Effector memory CD4-positive, alpha-beta T cell (primary cell): ENCODE measurements at places on chromosomes 4 and X.
A peak's percentile ranks its signal among the peaks of the same experiment; 100 is the strongest.

DNA sequence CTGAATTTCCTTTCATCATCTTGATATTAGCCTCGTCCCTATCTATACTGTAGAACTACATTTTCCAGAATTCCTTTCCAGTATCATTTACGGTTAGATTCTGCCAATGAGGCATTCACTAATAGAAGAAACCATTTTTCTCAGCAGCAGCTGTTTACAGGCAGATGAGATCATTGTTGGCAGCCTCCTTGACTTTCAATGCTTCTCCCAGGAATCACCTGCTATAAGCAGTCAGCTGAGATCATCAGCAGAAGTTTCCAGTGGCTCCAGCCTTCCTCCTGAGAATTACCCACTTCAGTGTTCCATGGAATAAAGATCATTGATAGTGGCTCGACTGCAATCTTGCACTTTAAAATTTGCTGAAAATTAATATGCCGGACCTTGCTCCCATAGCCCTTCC is 157.3 kb upstream of the TET2 start:
- no peaks in the 10 kb centered on the region for H3K4me1 ChIP-seq
- H3K27ac ChIP-seq = no peak overlapping the region
- no peaks in the 10 kb centered on the region for H3K27me3 ChIP-seq
- no peak overlapping the region for H3K4me3 ChIP-seq

GRCh38 chr4:115972967-115973366 is 859.5 kb upstream of the NDST4 start:
- H3K27ac ChIP-seq = no peak overlapping the region
- DNase-seq = no peak
- no peaks in the 10 kb centered on the region for H3K27me3 ChIP-seq
- no peak overlapping the region for H3K4me3 ChIP-seq
- no peaks in the 10 kb centered on the region for H3K4me1 ChIP-seq
- H3K36me3 ChIP-seq = no peaks in the 10 kb centered on the region

DNA sequence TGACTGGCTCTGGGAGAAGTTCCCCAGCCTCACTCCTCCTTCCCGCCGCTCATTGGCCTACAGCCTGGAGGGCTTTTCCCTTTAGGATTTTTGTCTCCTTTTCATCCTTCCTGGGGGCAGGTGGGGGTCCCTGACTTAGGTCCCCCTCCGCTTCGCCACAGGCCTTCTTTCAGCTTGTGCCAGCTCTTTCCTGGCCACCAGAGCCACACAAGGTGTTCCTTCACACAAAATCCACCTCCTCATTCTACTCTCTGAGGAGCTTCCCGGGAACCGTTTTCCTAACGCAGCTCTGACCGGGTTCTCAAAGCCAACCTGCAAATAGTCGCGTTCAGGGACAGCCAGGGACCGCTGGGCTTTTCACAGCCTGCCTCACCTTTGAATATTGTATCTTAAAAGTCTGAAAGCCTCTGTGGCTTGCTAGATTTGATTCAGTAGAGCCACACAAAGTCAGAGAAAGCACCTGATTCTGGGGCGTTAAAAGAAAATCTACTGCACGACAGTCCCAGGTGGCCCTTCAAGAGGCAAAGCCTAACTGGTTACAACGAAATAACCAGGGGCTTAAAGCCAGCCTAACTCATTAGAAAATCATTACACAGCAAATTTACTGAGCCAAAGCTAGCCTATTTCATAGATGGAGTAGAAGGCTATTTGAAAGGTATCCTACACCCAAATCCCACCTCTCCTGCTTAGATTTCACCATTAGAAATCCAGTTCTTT is 731 bp upstream of the GPC3 start:
- no peaks in the 10 kb centered on the region for H3K36me3 ChIP-seq
- H3K27me3 ChIP-seq = no peaks in the 10 kb centered on the region
- peak overlapping the region; percentile 32 for H3K4me3 ChIP-seq
- DNase-seq = no peak
- no peak overlapping the region for H3K27ac ChIP-seq

DNA sequence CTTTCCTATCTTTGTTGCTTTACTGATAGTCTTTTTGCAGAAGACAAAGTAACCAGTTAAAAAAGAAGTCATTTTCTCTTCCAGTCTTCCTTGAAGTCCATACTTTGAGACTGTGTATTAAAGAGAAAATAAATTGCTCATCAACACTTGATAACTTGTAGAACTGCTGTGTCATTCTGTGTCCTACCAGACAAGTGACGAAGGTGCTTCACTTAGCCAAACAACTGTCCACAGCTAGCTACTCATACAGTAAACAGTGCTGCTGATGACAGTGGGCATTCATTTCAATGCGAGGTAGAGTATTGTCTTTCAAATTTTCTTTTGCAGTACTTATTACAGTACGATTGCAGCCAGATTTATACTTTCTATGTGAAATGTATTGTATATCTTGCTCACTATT is 11.5 kb downstream of the COL25A1 start:
- H3K36me3 ChIP-seq = no peaks in the 10 kb centered on the region
- H3K4me3 ChIP-seq = no peak overlapping the region
- DNase-seq = no peak
- H3K27me3 ChIP-seq = peaks cover 4% of the 10 kb centered on the region

GRCh38 chrX:47497271-47497888 is 14.4 kb upstream of the ZNF41 start:
- no peak for DNase-seq
- no peaks in the 10 kb centered on the region for H3K4me1 ChIP-seq
- no peak overlapping the region for H3K27ac ChIP-seq
- H3K4me3 ChIP-seq = no peak overlapping the region

- H3K4me3 ChIP-seq = no peak overlapping the region
- no peaks in the 10 kb centered on the region for H3K4me1 ChIP-seq
- no peaks in the 10 kb centered on the region for H3K36me3 ChIP-seq
- H3K27ac ChIP-seq = no peak overlapping the region
Measured at GRCh38 chr4:121958777-121959176, 6.9 kb upstream of the TRPC3 start.
